Breast epithelium (tissue), 4 donors: ENCODE measurements at places on chromosomes 4 and X. TPM values are rescaled to one million over a fixed set of nuclear protein-coding genes. Genes with fewer than 3 reads are reported as not detected.

DNA sequence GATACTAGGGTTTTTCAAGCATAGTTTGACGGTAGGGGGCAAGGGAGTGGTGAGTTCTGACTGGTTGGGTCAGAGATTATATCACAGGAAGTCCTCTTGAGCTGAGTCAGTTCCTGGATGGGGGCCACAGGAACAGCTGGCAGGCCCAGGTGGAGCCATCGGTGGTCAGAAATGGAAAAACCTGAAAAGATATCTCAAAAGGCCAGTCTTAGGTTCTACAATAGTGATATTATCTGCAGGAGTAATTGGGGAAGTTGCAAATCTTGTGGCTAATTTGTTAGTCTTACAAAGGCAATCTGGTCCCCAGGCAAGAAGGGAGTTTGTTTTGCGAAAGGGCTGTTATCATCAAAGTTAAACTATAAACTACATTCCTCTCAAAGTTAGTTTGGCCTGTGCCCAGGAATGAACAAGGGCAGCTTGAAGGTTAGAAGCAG is 159.3 kb downstream of the PTCHD1 start:
- no peak overlapping the region for H3K27ac ChIP-seq
- no peaks in the 10 kb centered on the region for H3K36me3 ChIP-seq
- H3K4me1 ChIP-seq: no peaks in the 10 kb centered on the region
- H3K27me3 ChIP-seq: no peaks in the 10 kb centered on the region
- no peak overlapping the region for H3K4me3 ChIP-seq

DNA sequence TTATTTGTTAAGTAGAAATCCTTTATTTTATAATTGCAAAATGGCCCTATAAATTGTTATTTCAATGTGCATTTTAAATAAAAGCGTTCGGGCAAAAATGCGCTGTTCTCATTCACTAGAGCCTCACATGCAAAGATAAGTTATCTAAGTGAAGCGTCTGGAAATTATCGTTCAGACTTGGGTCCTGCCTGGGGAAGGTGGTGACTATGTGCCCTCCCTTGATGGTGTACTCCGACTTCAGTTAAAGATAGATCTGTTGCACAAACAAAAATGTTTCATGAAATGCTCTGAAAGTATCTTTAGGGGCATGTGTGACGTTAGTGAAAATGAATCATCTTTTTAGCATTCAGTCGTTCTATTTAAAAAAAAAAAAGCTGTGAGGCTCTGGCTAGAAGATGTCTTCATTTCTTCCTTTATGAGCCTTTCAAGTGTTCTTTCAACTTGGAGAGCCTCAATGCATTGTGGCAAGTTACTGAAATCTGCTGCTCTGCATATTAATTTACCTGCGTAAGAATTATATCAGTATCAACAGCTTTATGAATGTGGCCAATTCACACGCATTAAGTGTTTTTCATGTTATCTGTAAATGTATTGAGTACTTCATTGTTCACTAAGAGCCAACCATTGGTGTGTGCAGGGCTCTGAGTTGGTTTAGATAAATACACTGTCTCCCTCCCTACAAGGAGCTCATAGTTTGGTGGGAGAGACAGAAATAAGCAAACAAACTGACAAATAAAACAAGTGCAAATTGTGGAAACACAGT is 83.0 kb downstream of the AFF1 start:
- DNase-seq: no peak
- H3K4me1 ChIP-seq: peaks cover 14% of the 10 kb centered on the region
- no peaks in the 10 kb centered on the region for H3K36me3 ChIP-seq
- no peaks in the 10 kb centered on the region for H3K27me3 ChIP-seq
- no peak overlapping the region for H3K27ac ChIP-seq
- no peak overlapping the region for H3K4me3 ChIP-seq

TCEAL7 gene
- 2.9 TPM for total RNA-seq

DNA sequence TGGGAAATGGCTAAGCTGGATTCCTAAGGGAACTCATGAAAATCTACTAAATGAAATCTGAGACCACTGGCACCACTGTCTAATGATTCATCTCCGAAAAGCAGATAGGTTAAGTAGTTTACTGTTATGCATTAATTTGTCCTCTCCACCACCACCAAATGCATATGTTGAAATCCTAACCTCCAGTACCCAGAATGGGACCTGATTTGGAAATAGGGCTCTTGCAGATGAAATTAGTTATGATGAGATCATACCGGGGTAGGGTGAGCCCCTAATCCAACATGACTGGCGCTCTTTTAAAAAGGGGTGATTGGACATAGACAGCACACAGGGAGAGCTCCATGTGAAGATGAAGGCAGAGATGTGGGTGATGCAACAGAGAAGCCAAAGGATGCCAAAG is 124.9 kb upstream of the GUCY1A1 start:
- no peaks in the 10 kb centered on the region for H3K4me1 ChIP-seq
- H3K27ac ChIP-seq: no peak overlapping the region
- no peak for DNase-seq
- H3K27me3 ChIP-seq: no peaks in the 10 kb centered on the region
- no peaks in the 10 kb centered on the region for H3K36me3 ChIP-seq

DNA sequence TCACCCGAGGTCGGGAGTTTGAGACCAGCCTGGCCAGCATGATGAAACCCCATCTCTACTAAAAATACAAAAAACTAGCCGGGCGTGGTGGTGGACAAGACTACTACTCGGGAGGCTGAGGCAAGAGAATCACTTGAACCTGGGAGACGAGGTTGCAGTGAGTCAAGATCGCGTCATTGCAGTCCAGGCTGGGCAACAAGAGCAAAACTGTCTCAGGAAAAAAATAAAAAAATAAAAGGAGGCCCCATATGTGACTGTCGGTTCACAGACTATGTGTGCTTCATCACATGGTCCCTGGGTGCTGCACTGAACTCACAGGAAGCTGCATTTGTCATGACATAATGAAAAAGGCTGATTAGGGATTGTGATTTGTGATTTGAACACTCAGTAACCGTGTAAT is 6.4 kb downstream of the TRIML1 start:
- H3K27ac ChIP-seq: no peak overlapping the region
- no peaks in the 10 kb centered on the region for H3K4me1 ChIP-seq
- no peaks in the 10 kb centered on the region for H3K36me3 ChIP-seq
- no peak for DNase-seq

DNA sequence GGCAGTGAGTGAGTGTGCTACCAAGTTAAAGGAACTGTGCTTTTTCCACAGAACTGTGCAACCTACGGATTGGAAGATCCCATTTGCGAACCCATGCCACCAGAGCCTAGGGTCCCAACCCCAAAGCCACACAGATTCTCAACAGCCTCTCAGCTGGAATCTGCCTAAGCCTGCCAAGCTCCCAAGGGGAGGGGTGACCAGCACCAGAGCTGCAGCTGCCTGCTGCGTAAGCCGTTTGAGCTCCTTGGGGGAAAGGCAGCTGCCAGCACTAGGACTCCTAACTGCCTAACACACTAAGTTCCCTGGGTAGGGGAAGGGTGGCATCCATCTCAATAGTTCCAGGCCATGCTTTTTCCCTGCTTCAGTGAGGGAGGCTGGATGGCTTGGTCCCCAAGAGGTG is 738.1 kb upstream of the PRKX start:
- H3K27me3 ChIP-seq: no peaks in the 10 kb centered on the region
- H3K27ac ChIP-seq: no peak overlapping the region
- no peaks in the 10 kb centered on the region for H3K36me3 ChIP-seq

DNA sequence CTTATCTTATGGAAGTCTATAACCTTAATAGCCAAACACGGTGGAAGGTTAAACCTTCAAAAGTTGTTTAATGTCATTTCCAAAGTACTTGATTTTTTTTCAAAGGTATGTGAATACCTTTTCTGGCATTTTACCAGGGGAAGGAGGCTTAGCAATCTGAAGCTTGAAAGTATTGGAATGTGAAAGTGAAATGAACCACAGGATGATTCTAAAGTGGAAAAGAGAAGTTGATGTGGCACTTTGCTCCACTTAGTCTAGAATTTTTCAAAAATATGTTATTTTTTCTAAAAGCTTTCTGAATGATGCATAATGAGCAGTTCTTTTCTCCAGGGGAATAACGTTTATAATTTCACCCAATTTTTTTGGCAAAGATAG is 19.2 kb downstream of the PI4K2B start:
- H3K27me3 ChIP-seq: no peaks in the 10 kb centered on the region
- peaks cover 3% of the 10 kb centered on the region for H3K36me3 ChIP-seq
- H3K27ac ChIP-seq: no peak overlapping the region
- H3K4me3 ChIP-seq: no peak overlapping the region

GRCh38 chr4:3062471-3062870 is 11.9 kb downstream of the HTT-AS start:
- H3K27ac ChIP-seq: no peak overlapping the region
- no peaks in the 10 kb centered on the region for H3K36me3 ChIP-seq
- H3K27me3 ChIP-seq: no peaks in the 10 kb centered on the region
- no peak overlapping the region for H3K4me3 ChIP-seq
- H3K4me1 ChIP-seq: no peaks in the 10 kb centered on the region
